ENCODE measurements at places on chromosomes 3 and 15.

DNA sequence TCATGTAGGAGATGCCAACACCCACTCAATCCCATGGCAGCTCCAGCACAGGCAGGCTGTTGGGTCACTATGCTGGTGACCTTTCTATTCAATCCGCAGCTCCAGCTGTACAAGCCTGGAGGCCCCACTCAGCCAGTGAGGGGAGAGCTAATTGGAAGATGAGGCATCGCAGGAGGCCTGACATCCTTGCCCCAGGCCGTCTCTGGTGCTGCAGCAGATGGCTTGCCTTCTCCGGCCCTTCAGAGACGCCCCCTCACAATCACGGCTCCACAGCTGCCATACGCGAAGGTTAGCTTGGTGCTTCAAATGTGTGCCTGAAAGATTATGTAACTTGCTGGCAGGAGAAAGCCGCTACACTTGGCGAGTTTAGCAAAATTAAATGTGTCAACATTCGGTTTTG lies 104.2 kb upstream of the CLSTN2 start:
- no peak for DNase-seq

DNA sequence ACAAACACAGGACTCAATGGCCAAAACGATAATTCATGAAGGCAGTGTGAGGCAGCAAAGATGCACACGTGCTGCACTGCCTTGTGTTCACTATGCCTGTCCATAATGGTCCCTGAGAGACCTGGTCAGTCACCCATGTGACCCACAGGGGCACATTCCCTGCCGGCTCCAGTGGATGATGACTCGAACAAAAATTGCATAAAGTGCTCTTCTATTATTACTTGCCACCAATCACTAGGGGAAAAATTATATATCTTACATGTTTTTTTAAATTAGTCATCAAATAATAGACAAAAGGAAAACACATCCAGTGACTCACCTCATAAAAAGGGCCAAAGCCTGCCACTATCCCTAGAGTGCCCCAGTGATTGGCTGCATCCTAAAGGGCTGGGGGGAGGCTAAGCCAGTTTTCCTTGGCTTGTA lies 47.5 kb downstream of the UBP1 start:
- no peak for DNase-seq

DNA sequence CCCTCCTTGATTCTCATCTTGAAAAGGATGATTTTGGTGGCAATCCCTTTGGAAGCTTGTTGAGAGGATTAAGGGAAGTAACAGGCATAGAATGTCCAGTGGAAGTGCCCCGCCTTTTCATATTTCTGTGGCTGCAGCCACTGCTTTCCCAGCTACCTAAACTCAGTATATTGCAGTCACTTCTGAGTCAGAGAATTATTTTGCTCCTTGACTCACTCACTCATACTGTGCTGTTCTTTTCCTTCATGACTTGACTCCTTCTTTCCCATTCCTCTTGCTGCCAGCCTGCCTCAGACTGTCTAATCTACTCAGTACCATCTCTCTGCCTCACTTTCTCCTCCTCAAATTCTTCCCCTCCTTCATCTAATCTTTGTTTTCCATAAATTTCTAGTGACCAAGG lies 26.5 kb upstream of the POLR2M start:
- no peak for DNase-seq

DNA sequence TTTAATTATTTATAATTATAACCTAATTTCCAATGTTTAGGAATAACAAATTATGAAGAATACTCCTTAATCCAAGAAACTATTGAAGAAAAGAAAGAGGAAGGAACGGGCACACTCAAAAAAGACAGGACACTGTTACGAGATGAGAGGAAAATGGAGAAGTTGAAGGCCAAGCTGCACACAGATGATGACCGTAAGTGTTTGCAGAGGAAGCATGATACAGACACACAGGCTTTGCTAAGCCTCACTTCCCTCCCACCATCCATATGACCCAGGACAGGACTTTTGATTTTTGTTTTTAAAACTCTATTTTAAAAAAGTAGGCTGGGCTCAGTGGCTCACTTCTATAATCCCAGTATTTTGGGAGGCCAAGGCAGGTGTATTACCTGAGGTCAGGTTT lies 389.4 kb upstream of the TPM1 start:
- no peak for DNase-seq

DNA sequence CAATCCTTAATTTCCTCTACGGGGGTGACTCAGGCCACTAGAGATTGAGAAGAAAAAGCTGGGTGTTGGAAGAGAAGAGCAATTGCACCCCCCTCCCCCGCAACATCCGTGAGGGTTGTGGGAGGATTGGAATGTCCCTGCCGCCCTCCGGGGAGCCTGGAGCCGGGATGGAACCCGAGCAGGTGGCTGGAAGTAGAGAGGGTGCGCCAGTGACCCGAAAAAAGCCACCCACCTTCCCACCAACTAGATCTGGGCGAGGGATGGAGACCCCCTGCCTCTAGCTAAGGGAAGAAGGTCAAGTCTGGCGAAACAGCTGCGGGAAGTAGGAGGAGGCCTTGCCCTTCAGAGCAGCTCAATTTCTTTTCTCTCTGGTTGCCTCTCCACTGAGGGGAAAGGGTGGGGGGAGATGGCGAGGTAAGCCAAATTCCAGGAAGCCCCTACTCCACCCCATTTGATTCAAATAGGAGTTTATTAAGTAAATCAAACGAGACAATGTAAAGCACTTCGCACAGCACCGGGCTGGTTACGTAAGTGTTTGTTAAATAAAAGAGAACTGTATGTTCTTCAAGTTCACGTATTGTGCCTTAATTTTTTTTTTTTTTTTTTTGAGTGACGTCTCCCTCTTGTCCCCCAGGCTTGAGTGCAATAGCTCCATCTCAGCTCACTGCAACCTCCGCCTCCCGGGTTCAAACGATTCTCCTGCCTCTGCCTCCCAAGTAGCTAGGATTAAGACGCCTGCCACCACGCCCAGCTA lies 1.1 kb upstream of the WWTR1 start:
- no peak for DNase-seq

DNA sequence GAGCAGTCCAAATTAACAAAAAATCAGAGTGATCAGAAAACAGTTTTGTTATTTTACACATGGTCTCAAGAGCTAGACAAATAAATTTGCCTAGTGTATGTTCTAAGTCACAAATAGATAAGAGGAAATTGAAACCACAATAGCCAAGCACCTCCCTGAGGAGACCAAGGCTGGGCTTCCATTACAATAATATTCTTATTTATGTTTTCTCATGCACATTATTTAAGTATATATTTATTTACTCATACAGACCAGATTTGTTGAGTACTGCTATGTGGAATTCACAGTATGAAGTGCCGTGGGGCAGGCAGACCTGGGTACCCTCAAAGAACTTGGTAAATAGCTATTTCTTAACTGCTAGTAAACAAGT lies 242.3 kb upstream of the ICE2 start:
- DNase-seq: no peak

DNA sequence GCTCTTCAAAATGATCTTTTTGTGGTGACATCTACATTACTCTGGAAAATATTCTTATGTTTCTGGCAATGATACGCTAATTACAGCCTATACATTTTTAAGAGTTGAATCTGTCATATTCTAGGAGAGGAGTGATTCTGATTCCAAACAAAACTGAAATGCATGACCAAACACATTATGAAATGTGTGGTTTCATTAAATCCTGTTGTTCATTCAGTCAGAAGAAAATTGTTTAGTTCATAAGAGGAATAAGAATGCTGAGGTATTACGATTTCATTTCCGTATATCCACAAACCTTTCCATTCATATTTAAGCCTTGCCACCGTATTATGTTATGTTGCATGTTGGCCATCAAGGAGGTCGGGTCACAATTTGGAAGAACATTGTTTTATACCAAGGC lies 345.1 kb downstream of the FEZF2 start:
- no peak for DNase-seq

GRCh38 chr3:71905426-71905825 lies 120.5 kb upstream of the PROK2 start:
- DNase-seq: no peak

DNA sequence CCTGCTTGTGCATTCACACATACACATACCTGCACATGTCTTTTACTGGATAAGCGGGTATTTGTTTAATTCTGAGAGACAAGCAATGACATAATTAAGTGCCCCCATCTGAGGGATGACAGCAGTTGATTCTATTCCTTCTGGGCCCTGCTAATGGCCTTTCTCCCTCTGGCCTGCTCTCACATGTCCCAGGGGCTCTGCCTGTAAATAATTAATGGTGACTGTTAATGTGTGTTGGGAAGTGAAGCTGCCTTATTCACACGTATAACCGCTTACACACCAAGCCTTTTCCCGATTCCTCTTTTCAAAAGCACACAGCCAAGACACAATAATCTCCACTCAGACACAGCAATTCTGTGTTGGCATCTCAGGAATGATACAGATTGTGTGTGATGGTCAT lies 47.8 kb downstream of the LRRK1 start:
- DNase-seq: no peak

DNA sequence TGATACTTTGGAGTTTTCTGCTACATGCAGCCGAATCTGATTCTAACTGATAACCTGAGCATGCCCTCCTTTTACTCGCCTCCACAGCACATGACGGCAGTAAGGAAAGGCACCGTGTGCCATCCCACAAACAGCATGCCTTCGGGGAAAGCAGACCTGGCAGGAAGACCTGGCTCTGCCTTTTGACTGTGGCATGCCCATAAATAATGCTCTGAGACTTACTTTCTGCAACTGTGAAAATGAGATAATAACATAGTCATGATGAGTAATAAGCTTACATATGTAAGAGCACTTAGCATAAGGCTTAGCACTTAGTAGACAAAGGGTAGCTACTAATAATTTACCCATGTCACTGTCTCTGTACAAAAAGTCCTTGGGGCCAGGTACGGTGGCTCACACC lies 32.9 kb downstream of the MTHFS start:
- no peak for DNase-seq

- no peak for DNase-seq
These were observed 292.6 kb downstream of the NFKBIZ start for GRCh38 chr3:102141928-102142239.

GRCh38 chr3:169026543-169027182 lies 636.8 kb downstream of the MECOM start:
- DNase-seq: no peak

DNA sequence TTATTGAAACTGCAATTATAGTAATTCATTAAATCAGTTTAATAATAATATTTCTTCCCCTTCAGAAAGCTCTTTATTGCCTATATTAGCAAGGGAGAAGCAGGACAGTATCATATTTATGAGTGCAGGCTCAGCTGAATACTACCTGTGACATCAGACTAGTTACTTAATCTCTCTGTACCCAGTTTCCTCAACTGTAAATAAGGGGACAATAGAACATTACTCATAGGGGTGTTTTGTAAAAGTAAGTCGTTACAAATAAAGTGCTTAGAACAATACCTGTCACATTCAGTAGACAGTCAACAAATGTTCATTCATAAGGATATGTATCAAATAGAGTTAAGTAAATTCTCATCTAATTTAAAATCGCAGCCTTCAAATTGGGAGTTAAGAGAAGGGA lies 12.1 kb upstream of the VPS39 start:
- no peak for DNase-seq

GRCh38 chr15:92958105-92958504 lies 58.0 kb downstream of the CHD2 start:
- DNase-seq: no peak

- DNase-seq: no peak
These were observed 33.0 kb downstream of the MBNL1 start for GRCh38 chr3:152301745-152302181.

DNA sequence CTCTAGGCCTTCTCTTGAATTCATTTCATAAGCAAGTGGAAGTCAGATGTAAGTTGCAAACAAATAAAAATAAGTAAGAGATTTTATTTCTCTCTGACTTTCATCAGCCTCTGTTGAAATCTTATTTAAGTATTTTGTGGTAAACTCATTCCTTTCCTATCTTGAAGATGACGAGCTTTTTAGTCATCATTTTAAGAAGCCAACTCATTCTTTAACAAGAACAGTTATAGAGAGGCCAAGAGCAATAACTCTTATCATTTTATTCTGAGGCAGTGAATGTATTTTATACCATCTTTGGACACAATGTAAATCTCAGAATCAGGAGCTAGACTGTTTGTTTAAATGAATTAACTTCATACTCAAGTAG lies 147.5 kb upstream of the MBNL1 start:
- no peak for DNase-seq

GRCh38 chr3:149765762-149766334 lies 13.6 kb upstream of the COMMD2 start:
- DNase-seq: no peak

GRCh38 chr3:111741181-111741580 lies 117.9 kb upstream of the PHLDB2 start:
- no peak for DNase-seq

DNA sequence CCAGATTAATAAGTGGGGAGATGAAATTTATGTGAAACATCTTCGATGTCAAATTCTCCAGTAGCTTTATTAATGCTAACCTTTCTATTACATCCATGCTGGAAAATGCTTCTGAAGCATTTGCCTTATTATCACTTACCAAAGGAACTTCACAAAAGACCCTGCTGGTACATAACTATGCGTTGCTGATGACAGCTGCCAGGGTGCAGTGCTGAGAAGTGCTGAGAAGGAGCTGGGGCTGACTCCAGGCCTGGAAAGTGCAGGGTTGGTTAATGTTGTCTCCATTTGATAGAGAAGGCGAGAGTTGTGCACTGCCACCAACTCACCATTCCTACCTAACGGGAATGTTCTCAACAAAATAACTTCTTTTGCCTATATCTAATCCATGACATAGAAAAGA lies 736.0 kb upstream of the NR2F2 start:
- DNase-seq: no peak

DNA sequence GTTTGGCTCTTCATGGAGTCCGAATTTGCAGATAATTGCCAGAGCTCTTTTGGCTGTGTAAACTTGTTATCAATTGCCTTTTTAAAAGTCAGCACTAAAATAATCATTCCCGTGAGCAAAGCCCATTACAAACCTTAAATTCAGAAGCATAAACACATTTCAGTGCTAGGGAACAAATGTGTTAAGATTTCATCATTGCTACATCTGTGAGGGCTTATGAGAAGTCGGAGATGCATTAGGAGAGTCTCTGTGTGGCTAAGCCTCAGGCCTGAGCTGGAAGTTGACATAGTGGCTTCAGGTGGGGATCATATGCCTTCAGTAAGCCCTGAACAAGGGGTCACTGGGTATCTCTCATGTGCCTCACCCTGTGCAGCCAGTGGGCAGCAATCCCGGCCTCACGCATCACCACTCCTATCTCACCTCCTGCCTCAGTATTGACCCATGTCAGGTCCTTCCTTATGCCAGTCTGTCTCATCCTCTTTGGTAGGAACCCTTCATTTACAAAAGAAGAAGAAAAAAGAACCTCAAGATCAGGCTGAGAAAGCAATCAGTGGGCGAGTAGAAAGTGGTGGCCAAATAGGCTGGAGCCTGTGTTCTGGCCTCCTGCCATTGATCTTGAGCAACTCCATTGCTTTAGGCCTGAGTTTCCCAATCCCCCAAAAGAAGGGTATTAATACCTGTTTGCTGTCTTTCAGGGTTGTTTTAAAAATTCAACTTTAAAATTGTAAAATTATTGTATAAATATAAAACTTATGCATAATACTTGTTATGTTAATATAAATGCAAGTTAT lies 233.5 kb downstream of the IL20RB start:
- no peak for DNase-seq

DNA sequence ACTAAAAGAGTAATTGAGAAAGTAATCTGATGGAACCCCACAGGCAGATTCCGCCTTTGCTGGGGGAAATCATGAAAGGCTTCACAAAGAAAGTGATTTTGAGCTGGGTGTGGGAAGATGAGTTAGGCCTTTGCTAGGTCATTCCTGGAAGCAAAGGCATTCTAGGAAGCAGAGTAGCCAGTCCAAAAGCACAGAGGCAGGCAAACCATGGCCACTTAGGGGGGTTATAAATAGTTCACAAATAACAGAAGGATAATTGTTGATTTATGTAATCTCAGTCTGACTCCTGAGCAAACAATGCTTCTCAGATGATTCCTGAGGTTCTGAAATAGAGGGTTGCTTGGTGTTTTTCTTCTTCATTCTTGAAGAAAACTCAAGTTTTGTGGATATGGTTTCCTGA lies 576.3 kb downstream of the NTRK3 start:
- DNase-seq: no peak
